ENCODE measurements at places on chromosomes 4 and X.

GRCh38 chr4:166277401-166277800 is 404.4 kb downstream of the TLL1 start:
- no peak for DNase-seq

GRCh38 chr4:22356987-22357596 is 158.8 kb downstream of the ADGRA3 start:
- peak; percentile 58 for DNase-seq

DNA sequence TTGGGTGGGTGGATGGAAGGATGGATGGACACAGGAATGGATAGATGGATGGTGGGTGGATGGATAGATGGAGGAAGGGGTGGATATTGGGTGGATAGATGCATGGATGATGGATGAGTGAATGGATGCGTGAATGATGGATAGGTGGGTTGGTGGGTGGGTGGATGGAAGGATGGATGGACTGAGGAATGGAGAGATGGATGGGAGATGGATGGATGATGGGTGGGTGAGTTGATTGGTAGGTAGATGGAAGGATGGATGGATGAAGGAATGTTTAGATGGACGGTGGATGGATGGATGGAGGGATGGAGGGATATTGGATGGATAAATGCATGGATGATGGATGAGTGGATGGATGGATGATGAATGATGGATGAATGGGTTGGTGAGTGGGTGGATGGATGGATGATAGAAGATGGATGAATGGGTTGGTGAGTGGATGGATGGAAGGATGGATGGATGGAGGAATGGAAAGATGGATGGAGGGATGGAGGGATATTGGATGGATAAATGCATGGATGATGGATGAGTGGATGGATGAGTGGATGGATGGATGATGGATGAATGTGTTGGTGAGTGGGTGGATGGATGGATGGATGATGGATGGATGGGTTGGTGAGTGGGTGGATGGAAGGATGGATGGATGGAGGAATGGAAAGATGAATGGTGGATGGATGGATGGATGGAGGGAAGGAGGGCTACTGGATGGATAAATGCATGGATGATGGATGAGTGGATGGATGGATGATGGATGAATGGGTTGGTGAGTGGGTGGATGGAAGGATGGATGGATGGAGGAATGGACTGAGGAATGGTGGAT is 50.4 kb upstream of the GRPEL1 start:
- no peak for DNase-seq

DNA sequence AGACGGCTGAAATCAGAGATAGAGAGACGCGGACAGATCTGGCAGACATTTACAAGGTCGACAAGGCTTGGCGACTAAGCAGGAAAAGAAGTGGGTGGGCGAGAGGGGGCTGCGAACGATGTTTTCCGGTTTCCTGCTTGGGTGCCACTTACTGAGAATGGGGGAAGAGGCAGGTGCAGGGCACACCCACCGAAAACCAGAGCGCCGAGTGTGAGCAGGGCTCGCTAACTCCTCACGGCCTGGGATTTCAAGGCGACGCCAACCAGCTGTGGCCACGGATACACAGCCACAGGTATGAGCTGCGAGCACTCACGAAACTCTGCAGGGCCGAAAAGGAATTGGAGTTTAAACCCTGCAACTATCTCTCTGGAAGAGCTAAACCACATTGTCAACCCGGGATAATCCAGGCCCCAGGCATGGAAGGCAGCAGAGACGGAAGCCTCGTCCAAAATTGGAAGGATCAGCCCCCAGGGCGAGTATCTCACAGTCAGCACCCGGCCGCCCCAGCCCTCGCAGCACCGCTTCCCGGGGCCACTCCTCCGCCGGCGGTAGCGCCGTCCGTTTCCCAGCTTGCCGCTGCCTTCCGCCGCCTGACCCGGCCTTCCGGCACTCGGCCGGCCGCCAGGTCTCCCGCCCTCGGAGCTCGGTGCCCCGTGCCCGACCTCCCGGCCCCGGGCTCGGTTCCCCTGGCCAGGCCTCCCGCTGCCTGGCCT is 778 bp downstream of the CASP3 start:
- DNase-seq: peak; percentile 34

- no peak for DNase-seq
These were observed 100.1 kb upstream of the RBPJ start for GRCh38 chr4:26220696-26221095.

GRCh38 chr4:175560604-175561003 is 251.5 kb downstream of the GPM6A start:
- peak; percentile 38 for DNase-seq

GRCh38 chr4:86403575-86403974 is 43.7 kb upstream of the MAPK10 start:
- no peak for DNase-seq

GRCh38 chr4:16253127-16253960 is 27.1 kb upstream of the TAPT1 start:
- DNase-seq: peak; percentile 78

DNA sequence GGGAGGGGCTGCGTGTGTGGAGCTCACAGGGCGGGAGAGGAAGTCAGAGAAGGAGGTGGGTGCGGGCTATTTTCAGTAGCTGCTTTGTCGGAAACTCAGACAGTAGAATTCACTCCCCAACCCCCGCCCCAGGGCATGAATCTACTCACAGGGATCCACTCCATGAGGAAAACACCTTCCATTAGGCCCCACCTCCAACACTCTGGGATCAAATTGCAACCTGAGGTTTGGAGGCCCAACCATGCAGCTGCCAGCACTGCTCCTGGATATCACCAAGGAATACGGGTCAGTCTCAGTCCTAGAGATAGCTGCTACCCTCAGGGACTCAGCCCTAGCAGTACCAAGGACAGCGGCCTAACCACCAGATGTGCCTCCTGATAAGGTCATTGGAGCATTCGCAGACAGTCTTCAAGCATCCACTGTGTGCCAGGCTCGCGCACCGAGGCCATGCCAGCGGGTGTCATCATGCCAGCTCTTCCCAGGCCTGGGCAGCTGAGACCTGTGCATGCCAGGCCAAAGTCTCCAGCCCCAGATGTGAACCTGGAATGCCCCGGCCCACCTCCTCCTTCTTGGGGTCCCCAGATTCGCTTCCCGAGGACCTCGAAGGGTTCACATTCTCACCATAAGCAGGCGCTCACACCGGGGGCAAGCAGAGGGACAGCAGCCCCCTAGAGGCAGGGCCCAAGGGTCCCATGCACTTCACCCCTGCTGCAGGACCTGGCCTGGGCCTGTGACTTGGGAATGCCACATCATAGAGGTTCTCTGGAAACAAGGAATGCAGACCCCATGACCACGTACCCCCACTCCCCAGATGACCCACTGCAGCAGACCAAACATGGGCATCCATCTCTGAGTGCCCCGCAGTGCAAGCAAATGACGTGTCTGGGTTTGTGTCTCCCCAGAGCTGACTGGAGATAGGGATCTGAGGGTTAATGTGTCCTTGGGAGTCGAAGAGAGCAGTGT is 102.3 kb downstream of the ADRA2C start:
- no peak for DNase-seq

DNA sequence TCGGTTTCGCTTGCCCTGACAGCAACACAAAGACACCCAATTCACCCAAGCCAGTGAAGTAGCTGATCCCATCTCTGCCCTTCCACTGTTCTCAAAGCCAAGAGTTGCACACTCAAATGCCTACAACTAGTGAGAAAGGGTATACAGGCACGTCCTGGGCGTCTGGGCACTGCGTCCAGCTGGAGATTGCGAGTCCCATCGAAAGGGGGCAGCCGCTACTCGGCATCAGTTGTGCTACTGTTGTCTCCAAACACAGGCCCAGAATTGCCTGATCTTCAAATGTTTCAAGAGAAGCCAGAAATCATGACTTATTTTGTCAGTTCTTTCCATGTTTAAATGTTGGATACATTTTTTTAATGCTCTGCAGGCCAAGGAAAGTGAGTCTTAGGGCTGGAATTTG is 487.8 kb downstream of the BCOR start:
- DNase-seq: peak; percentile 9

GRCh38 chrX:140190441-140191108 is 225.3 kb upstream of the CXorf66 start:
- DNase-seq: no peak

- DNase-seq: peak; percentile 15
These were observed 34.1 kb downstream of the EXOC1 start for GRCh38 chr4:55887594-55887993.

DNA sequence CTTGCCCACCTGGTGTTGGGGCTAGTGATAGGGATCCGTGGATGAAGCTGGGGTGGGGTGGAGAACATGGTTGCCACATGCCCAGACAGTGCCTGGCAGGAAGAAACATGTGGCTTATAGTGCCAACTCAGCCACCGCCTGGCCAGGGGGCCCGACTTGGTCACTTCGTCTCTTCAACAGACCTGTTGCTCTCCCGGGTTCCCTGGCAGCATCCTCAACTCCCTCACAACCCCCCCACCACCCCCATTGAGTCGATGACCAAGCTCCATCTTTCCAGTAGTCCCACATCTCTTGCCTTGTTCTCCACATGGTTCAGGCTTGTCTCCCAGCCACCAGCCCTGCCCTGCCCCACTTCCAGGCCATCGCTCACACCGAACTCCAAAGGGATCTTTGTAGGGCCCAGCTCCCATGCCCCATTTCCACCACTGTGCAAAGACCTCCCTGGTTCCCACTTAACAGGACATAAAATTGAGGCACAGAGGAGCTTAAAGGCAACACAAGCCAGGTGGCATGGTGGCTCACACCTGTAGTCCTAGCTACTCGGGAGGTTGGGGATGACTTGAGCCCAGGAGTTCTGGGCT is 7.8 kb downstream of the PNCK start:
- no peak for DNase-seq

GRCh38 chr4:110631584-110632505 is 9.0 kb upstream of the PITX2 start:
- DNase-seq: peak; percentile 61

GRCh38 chrX:78831523-78831922 is 84.0 kb downstream of the LPAR4 start:
- no peak for DNase-seq

GRCh38 chrX:133290076-133290475 is 71.9 kb upstream of the TFDP3 start:
- peak; percentile 45 for DNase-seq

- DNase-seq: no peak
These were observed 79.2 kb upstream of the UGT8 start for GRCh38 chr4:114519368-114519767.

GRCh38 chr4:74391346-74391745 is 26.4 kb downstream of the EREG start:
- no peak for DNase-seq

DNA sequence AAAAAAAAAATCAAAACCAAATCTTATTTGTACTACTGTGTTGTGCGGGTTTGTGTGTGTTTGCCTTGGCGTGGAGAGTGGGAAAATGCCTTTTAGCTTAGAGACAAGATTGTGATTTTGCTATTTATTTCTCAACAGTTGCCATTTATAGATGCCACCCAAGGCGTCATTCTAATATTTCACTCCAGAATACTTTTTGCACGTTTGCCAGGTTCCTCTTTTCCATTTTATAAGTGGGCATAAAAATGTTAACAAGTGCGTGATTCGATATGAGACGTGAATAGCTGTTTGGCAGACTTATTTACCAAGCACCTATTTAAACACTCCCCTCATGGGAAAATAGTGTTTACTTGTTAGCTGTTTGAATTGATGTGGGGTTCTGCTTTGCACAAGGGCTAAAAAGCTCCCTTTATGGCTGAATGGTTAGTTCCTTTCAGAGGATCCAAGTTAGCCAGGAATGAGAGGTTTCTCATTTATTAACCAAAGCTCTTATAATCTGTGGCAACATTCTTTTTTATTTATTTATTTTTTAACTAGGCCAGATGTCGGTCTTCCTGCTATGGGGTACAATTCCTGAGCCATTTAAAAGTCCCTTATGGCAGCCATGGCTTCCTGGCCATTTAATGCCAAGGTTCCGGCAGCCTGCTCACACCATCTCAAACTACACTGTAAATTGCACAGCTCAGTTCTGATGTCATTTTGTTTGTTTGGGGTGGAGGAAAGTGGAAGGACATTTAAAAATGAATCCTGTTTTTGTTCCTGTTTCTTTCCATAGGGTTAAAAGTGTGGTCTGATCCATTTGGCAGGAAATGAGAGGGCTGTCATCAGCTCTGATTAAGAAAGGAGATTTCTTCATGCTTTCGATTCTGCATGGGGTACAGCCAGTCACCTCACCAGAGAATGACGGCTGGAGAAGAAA is 14.6 kb downstream of the SMIM20 start:
- no peak for DNase-seq

DNA sequence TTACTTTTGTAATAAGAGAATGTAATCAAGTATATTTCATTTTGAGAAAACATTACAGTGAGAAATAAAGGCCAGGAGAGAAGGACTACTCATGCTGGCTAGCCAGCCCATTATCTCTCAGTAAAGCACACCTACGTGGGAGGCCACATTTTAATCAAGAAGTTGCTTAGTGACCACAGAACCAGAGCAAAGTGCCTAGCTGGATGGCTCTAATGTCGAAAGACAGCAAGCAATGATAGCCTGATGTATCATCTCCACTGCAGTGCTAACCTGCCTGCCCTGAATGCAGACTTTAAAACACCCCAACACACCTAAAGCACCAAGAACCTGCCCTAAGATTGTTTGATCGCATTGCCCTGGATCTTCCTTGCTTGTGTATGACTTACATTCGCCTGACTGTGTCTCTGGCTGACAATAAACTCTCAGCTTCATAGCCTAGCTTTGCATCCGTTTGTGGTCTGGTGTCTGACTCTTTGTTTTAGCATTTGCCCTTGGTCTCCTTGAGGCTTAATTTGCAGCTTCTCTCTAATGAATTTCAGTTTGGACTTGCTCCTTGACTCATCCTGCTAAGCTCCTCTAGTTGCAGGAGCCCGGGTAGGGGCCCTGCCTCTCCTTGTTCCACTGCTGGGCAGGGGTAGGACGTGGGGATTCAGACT is 31.4 kb upstream of the SOWAHD start:
- DNase-seq: peak; percentile 52

- no peak for DNase-seq
These were observed 30.7 kb downstream of the MEPE start for GRCh38 chr4:87863486-87863885.

DNA sequence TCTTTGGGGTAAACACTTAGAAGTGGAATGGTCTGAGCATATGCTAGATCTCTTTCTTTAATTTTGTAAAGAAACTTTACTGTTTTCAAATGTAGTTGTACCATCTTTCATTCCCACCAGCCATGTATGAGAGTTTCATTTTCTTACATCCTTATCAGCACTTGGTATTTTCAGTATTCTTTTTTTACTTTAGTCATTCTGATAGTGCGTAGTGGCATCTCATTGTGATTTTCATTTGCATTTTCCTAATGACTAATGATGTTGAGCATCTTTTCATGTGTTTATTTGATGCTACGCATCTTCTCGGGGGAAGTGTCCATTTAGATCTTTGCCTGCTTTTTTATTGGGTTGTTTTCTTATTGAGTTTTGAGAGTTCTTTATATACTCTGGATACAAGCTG is 71.3 kb upstream of the PRPS1 start:
- no peak for DNase-seq

DNA sequence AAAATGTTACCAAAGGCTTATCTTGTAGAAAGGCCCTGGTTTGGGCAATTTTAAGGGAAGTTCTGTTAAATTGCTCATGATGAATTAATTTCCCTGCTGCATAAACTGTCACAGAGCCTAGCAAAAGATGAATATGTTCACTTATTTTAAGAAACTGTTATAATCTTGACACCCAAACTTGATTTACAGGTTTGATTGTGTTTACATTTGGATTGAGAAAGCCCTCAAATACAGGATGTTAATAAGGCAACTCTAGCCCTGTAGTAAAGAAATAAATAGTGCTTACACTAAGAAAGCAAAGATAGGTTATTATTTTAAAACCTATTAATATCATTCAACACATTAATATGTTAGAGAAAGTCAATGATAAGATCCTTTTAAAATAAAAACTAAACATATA is 18.3 kb downstream of the GYG2 start:
- DNase-seq: no peak

GRCh38 chrX:47836164-47837072 is at the start of gene ZNF81:
Gene ZNF81 (plus strand): TSS chrX:47836902. CDS start chrX:47846268, 9,366 bp downstream.
- peak; percentile 96 for DNase-seq

GRCh38 chr4:79181190-79181589 is 144.7 kb downstream of the NAA11 start:
- peak; percentile 42 for DNase-seq
